ENCODE measurements at places on chromosomes 3 and 15. TPM values are rescaled to one million over a fixed set of nuclear protein-coding genes. Genes with fewer than 3 reads are reported as not detected.
A peak's percentile ranks its signal among the peaks of the same experiment; 100 is the strongest.

The NANOGP8 gene
- 0.59 TPM for total RNA-seq

- DNase-seq: no peak
- H3K36me3 ChIP-seq: no peaks in the 10 kb centered on the region
- H3K27me3 ChIP-seq: no peaks in the 10 kb centered on the region
- no peak overlapping the region for H3K4me3 ChIP-seq
These were observed 51.2 kb downstream of the THRB start for GRCh38 chr3:24443476-24443875.

DNA sequence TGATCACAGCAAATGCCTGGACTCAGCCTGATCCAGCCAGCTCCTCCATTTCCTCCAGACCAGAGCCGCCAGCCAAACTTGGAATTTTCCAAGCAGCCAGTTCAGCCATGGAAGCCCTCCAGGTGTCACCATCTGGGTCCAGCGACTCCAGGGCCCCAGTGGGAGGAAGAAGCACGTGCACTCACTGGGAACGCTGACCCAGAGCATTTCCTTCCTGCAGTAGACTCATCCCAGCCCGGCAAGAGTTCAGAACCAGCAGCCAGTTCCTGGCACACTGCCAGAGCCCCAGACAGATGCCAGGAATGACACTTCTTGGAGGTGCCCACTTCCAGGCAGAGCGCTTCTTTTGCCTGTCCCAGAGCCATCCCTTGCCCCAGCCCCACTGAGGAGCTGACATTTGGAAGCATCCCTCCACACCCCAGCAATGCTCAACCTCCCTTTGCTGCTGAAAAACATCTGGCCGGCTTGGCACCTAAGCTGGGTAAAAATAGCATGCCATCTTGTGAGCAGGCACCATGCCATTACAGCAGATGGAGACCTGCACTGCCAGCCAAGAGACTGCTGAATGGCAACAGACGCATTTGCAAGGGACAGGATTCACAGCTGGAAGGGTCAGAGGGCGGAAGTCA, 460.3 kb upstream of the PROK2 start:
- DNase-seq: peak; percentile 52
- H3K27ac ChIP-seq: no peak overlapping the region
- H3K4me1 ChIP-seq: peaks cover 14% of the 10 kb centered on the region

The RAD54L2 gene
- total RNA-seq: 21.4 TPM

The ANKRD63 gene
- total RNA-seq: not detected

- H3K4me1 ChIP-seq: peaks cover 11% of the 10 kb centered on the region
- DNase-seq: no peak
- no peaks in the 10 kb centered on the region for H3K36me3 ChIP-seq
These were observed 533.0 kb upstream of the SEMA6D start for GRCh38 chr15:47184003-47184907.

- H3K4me1 ChIP-seq: peaks cover 28% of the 10 kb centered on the region
- no peak overlapping the region for H3K4me3 ChIP-seq
- H3K36me3 ChIP-seq: no peaks in the 10 kb centered on the region
These were observed 50.2 kb downstream of the ADAMTS7 start for GRCh38 chr15:78761020-78761419.

DNA sequence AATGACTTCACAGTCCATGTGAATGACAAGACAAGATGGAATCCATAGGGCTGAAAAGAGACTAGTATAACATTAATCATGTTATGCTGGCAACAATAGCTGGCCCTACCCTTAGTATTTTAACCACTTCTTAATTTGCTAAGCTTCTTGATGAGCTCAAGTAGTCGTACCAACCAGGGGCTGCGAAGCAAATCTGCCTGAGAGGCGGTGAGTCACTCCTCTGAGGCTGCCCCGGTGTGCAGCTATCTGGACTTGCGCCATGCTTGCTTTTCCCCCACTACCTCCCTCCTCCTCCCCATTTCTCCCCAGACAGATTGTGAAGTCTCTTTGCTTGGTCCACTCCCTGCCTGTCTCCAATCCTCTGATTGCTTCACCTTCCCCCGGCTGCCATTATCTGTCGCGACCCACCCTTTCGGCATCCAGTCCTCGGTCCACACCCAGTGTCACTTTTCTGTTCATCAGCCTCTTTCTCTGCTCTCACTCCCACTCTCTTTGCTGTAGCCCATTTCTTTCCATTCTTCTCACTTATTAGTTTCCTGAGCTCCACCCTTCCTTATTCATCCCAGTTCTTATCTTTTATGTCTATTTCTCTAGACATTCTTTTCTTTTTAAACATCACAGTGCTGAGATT, 42.7 kb downstream of the DUT start:
- no peaks in the 10 kb centered on the region for H3K4me1 ChIP-seq
- H3K36me3 ChIP-seq: no peaks in the 10 kb centered on the region
- no peak overlapping the region for H3K4me3 ChIP-seq
- H3K27me3 ChIP-seq: no peaks in the 10 kb centered on the region
- H3K27ac ChIP-seq: no peak overlapping the region

GRCh38 chr3:57009802-57010201, 50.7 kb upstream of the SPATA12 start:
- no peak for DNase-seq
- no peaks in the 10 kb centered on the region for H3K36me3 ChIP-seq
- no peaks in the 10 kb centered on the region for H3K27me3 ChIP-seq

The DLL4 gene
- 21.3 TPM for total RNA-seq

The GOLGA8T gene
- not detected for total RNA-seq

GRCh38 chr3:69639851-69640250, 99.4 kb upstream of the MITF start:
- H3K27ac ChIP-seq: no peak overlapping the region
- H3K36me3 ChIP-seq: no peaks in the 10 kb centered on the region
- H3K4me3 ChIP-seq: no peak overlapping the region
- no peak for DNase-seq
- no peaks in the 10 kb centered on the region for H3K27me3 ChIP-seq
- no peaks in the 10 kb centered on the region for H3K4me1 ChIP-seq

The BCL2A1 gene
- 124 TPM for total RNA-seq

The SMCO1 gene
- total RNA-seq: not detected

The OCA2 gene
- total RNA-seq: 1.2 TPM

GRCh38 chr15:57578288-57578900, 13.3 kb upstream of the MYZAP start:
- no peak overlapping the region for H3K4me3 ChIP-seq
- H3K27ac ChIP-seq: peak overlapping the region; percentile 31
- H3K36me3 ChIP-seq: no peaks in the 10 kb centered on the region
- H3K4me1 ChIP-seq: peaks cover 13% of the 10 kb centered on the region
- H3K27me3 ChIP-seq: no peaks in the 10 kb centered on the region
- no peak for DNase-seq

GRCh38 chr3:77825001-77825827, 785.3 kb downstream of the ROBO2 start:
- no peaks in the 10 kb centered on the region for H3K4me1 ChIP-seq
- peak overlapping the region; percentile 12 for H3K27ac ChIP-seq
- peak; percentile 62 for DNase-seq

DNA sequence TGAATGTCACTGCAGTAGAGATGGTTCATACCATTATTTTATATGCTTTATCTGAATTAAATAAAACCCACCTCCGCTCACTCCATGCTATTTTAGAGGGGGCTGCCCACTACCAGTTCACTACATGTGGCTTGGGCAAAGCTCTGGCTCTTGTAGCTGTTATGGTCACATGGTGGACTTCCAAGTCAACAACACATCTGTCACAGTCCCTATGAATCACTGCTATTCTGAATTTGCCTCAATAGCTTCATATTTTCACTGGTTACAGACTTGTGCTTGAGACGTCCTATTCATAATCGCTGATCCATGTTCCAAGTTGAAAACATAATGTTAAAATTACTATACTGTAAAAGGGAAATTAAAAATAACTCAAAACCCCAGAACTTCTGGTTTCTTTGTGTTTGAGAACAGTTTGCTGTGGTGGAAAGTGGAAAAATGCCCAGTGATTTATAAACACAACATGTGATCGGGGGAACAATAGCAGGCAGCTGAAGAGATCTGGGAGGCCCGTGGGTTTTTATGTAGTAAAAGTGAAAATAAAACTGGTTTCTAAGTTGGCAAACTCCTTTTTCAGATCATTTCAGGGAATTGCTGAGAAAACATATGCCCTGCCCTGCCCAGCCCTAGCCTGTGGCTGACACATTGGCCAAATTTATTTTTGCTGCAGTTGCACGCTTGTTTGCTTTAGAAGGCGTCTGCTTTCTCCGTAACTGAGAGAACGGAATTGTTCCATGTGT, 128.8 kb upstream of the PRR23C start:
- no peaks in the 10 kb centered on the region for H3K4me1 ChIP-seq
- DNase-seq: no peak
- H3K4me3 ChIP-seq: peak overlapping the region; percentile 31
- no peak overlapping the region for H3K27ac ChIP-seq
- H3K36me3 ChIP-seq: no peaks in the 10 kb centered on the region
- no peaks in the 10 kb centered on the region for H3K27me3 ChIP-seq

The HRG gene
- total RNA-seq: not detected

GRCh38 chr15:68851971-68852370, 31.3 kb upstream of the ANP32A start:
- H3K4me1 ChIP-seq: no peaks in the 10 kb centered on the region
- H3K27ac ChIP-seq: no peak overlapping the region
- no peaks in the 10 kb centered on the region for H3K27me3 ChIP-seq
- no peak overlapping the region for H3K4me3 ChIP-seq
- no peak for DNase-seq

- no peak overlapping the region for H3K4me3 ChIP-seq
- no peaks in the 10 kb centered on the region for H3K4me1 ChIP-seq
- H3K36me3 ChIP-seq: no peaks in the 10 kb centered on the region
- DNase-seq: no peak
- H3K27ac ChIP-seq: no peak overlapping the region
- no peaks in the 10 kb centered on the region for H3K27me3 ChIP-seq
These were observed 92.8 kb downstream of the ZNF280D start for GRCh38 chr15:56640549-56640948.

- H3K4me3 ChIP-seq: no peak overlapping the region
- no peak overlapping the region for H3K27ac ChIP-seq
- H3K36me3 ChIP-seq: no peaks in the 10 kb centered on the region
- no peak for DNase-seq
These were observed 3.9 kb downstream of the UNC13C start for GRCh38 chr15:53982071-53982680.

GRCh38 chr15:75578173-75578947, 755 bp downstream of the PTPN9 start:
- H3K27me3 ChIP-seq: no peaks in the 10 kb centered on the region
- peak; percentile 62 for DNase-seq
- peaks cover 31% of the 10 kb centered on the region for H3K4me1 ChIP-seq
- no peaks in the 10 kb centered on the region for H3K36me3 ChIP-seq
- peak overlapping the region; percentile 96 for H3K4me3 ChIP-seq

The GOLGA8R gene
- total RNA-seq: 5.1 TPM

DNA sequence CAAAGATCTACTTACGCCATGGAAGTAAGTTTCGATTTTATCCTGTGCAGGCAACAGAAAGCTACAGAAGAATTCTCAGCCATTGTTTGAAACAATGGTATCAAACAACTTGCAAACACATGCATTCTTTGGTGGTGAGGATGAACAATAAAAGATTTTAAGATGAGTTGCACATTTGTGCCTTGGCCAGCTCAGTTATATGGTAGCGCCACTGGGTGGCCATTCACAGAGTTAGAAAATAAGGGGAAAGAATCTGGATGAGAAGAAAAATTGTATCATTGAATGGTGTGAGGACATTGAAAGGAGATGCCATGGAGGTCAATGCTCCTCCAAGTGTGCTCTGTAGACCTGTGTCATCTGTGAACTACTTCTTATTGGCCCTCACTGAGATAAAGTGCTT, 11.6 kb downstream of the CADPS start:
- H3K27me3 ChIP-seq: no peaks in the 10 kb centered on the region
- H3K27ac ChIP-seq: no peak overlapping the region
- H3K36me3 ChIP-seq: no peaks in the 10 kb centered on the region
- H3K4me3 ChIP-seq: no peak overlapping the region

DNA sequence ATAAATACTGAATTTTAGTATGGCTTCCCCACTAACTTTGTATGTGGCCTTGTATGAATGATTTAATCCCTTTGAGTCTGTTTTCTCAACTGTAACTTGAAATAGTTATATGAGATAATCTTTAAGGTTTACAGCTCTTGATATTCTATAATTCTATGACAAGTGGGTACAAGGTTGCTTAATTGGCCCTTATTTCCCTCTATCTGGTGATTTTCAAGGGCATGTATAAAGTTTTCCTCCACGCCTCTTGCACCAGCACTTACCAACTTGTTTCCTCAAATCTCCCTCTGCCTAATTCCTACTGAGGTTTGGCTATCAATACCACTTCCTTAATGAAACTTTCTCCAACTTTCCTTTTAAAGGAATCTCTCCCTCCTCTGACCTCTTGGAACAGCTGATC, 112.9 kb downstream of the ISL2 start:
- no peaks in the 10 kb centered on the region for H3K36me3 ChIP-seq
- H3K27me3 ChIP-seq: no peaks in the 10 kb centered on the region
- no peak overlapping the region for H3K27ac ChIP-seq
- H3K4me1 ChIP-seq: no peaks in the 10 kb centered on the region
- DNase-seq: no peak
- H3K4me3 ChIP-seq: no peak overlapping the region

The FAM227B gene
- 5.1 TPM for total RNA-seq

The PEX11A gene
- 10.1 TPM for total RNA-seq

DNA sequence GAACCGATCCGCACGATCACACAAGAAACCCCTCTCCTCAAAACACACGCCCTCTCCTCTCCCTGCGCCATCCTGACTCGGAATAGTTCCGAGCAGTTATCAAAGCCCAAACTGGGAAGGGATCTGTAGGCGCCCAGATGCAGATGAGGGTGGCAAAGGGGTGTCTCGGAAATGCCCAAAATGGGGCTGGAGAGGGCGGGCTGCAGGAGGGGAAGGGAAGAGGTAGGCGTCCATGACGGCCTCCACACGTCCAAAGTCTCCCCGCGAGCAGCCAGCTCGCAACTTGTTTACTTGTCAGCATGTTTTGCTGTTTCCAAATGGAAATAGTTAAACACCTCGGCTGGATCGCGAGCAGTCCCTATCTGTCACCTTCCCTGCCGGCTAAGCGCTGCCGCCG, 1.5 kb downstream of the NTRK3 start:
- H3K36me3 ChIP-seq: no peaks in the 10 kb centered on the region
- H3K27ac ChIP-seq: no peak overlapping the region
- peak overlapping the region; percentile 47 for H3K4me3 ChIP-seq
- DNase-seq: no peak
- peaks cover 16% of the 10 kb centered on the region for H3K4me1 ChIP-seq

- no peaks in the 10 kb centered on the region for H3K36me3 ChIP-seq
- no peak overlapping the region for H3K27ac ChIP-seq
- no peak overlapping the region for H3K4me3 ChIP-seq
- H3K4me1 ChIP-seq: no peaks in the 10 kb centered on the region
These were observed 74.5 kb downstream of the TMEM108 start for GRCh38 chr3:133112666-133113065.

The SCAMP5 gene
- 1.9 TPM for total RNA-seq

GRCh38 chr3:195259154-195259474, 11.8 kb downstream of the XXYLT1 start:
- no peaks in the 10 kb centered on the region for H3K36me3 ChIP-seq
- H3K4me1 ChIP-seq: peaks cover 38% of the 10 kb centered on the region
- DNase-seq: no peak
- peak overlapping the region; percentile 72 for H3K4me3 ChIP-seq
- H3K27ac ChIP-seq: peak overlapping the region; percentile 95

The SNRPN gene
- total RNA-seq: 76.4 TPM

The AMT gene
- 8.4 TPM for total RNA-seq

The TBC1D23 gene
- 41.9 TPM for total RNA-seq

The SNTN gene
- 12.8 TPM for total RNA-seq

GRCh38 chr15:68439506-68439905, 7.5 kb upstream of the ITGA11 start:
- no peak overlapping the region for H3K27ac ChIP-seq
- peaks cover 3% of the 10 kb centered on the region for H3K4me1 ChIP-seq
- no peak overlapping the region for H3K4me3 ChIP-seq
- H3K27me3 ChIP-seq: peaks cover 26% of the 10 kb centered on the region

Data from lower lobe of right lung (tissue), 2 donors.